Activated T-helper 9 cell treated with anti-CD3 and anti-CD28 coated beads, Interleukin-2, amount 50 U/mL, for 16 hours (primary cell): ENCODE measurements at places on chromosomes 2 and 18.

DNA sequence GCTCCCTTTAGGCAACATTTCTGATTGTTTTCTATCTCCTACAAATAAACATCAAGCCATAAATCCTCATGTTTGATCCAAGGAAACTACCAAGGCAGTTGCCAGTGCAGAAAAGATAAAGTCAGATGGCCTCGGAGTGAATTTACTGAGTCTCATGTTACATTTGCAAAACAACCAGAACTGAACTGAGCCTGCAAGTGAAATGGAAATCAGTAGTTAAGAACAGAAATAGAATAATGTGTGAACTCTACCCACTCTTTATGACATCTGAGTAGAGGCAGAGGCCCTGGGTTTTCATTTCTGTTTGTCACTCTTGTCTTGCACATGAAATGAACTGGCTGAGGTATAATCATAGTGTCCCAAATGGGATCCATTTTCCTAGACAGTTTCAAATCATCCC, 20.4 kb upstream of the DAPL1 start:
- no peak for DNase-seq

- DNase-seq, result no peak
These were observed 44.6 kb downstream of the SCN7A start for GRCh38 chr2:166449439-166449838.

GRCh38 chr18:52546686-52547346, 206.8 kb downstream of the DCC start:
- no peak for DNase-seq

GRCh38 chr2:10873171-10873570, 38.6 kb upstream of the KCNF1 start:
- no peak for DNase-seq

DNA sequence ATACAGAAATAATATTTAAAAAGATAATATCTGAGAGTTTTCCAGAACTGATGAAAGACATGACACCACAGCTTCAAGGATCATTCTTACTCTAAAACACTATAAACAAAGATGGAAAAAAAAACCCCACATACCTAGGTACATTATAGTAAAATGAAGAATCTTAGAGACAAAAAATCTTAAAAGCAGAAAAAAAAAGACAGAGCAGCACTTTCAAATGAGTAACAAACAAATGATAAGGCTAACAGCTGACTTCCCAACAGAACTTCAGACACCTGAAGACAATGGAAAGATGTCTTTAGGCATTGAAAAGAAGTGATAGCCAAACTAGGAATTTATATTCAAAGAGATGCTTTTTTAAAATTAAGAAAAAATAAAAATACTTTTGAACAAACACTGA, 21.2 kb upstream of the AFF3 start:
- no peak for DNase-seq
